ENCODE measurements at places on chromosomes 7 and 10.

DNA sequence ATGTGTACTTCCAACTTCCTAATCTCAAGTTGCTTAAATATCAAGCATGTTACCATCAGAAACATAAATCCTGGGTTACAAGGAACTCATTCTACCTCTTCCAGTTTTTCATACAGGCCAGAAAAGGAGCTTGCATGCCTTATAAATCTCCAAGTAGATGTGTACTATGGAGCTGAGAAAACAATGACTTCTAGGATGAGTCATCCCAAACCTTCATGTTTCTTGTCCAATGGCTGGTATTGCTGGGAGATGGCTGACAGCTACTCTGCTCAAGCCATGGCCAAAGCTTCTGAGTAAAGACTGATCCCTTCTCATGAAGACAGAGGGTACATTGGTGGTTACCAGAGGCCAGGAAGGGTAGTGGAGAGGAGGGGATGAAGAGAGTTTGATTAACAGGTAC, 8.6 kb downstream of the RAPGEF5 start:
- no peak for DNase-seq

DNA sequence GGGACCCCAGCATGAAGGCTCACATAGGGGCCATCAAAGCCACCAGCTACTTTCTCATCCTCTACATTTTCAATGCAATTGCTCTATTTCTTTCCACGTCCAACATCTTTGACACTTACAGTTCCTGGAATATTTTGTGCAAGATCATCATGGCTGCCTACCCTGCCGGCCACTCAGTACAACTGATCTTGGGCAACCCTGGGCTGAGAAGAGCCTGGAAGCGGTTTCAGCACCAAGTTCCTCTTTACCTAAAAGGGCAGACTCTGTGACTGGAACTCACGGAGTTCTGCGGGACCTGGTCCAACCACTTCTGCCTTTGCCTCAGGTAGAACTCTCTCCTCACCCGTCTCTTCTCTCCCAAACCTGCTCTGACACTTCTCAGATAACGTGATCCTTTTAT, 945 bp downstream of the TAS2R40 start:
- DNase-seq = no peak

DNA sequence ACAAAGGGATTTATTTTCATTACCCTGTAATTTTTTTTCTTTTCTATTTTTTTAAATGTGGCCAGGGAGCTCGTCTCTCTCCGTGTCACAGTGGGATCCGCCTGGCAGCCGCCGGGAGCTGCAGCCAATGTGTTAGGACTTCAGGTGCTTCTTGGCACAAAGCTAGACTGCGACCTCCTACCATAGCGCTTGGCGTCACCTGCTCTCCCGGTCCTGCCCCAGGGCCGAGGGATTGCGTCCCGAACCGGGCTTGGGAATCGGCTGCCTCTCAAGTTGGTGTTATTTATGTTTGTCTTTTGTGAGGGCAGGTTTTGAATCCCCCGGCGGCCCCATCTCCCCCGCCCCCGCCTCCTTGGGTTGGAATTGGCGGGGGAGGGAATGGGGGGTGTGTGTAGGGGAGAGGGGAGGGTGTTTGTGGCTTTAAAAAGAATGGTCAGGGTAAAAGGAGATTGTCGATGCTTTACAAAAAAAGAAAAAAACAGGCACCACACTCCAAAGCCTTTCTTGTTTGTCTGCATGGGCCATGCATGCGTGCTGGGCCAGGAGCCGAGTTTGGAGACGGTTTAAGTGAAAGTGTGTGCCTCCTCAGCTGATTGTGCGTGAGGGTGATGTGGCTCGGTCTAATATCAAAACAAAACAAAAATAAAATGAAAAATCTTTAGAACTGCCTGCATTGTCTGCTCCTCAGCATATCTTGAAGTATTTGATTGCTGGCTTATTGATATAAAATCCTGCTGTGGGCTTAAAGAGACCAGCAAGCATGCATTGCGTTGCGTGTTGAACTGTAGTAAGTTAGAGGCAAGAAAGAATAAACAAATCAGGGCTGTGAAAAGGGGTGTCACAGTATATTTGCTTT, 1.2 kb downstream of the PPP1R9A start:
- DNase-seq = no peak

GRCh38 chr10:89942217-89942616, 240.8 kb downstream of the KIF20B start:
- DNase-seq = no peak

GRCh38 chr10:51266496-51266895, 192.2 kb downstream of the PRKG1 start:
- DNase-seq = no peak

DNA sequence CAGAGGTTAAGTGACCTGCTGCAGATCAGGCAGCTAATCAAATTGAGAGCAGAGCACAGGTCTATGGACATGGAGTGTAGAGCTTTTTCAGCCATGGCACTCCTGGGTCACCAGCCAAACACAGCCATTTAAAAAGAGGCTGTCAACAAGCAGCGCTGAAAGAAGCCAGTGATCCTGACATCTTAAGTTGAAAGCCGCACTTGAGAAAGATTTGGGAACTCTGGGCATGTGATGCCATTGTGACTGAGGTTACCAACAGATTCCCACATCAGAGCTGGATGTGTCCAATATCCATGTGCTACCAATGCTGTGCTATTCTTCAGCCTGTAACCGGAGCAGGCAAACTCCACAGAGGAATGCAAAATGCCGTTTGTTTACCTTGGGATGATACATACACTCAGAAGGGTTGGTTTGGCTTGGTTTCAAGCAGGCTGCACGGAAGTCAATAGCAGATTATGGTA, 56.2 kb upstream of the ABLIM1 start:
- no peak for DNase-seq

DNA sequence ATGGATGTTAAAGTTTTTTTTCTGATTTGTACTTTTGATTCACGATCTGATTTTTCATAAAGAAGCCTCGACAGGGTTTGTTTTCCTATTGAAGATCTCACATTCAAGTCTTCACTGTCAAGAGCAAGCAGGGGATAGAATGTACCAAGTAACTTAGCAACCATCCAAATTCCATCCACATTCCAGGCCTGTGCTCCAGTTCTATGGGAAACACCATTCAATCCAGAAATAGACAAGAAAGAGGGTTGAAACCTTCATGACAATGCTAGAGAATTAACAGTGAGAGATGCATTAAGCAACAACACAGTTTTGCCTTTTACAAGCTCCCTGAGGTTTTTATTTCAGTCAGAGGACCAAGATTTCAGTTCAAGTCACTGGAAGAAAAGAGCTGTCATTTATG, 300.2 kb downstream of the NEBL start:
- DNase-seq = no peak

DNA sequence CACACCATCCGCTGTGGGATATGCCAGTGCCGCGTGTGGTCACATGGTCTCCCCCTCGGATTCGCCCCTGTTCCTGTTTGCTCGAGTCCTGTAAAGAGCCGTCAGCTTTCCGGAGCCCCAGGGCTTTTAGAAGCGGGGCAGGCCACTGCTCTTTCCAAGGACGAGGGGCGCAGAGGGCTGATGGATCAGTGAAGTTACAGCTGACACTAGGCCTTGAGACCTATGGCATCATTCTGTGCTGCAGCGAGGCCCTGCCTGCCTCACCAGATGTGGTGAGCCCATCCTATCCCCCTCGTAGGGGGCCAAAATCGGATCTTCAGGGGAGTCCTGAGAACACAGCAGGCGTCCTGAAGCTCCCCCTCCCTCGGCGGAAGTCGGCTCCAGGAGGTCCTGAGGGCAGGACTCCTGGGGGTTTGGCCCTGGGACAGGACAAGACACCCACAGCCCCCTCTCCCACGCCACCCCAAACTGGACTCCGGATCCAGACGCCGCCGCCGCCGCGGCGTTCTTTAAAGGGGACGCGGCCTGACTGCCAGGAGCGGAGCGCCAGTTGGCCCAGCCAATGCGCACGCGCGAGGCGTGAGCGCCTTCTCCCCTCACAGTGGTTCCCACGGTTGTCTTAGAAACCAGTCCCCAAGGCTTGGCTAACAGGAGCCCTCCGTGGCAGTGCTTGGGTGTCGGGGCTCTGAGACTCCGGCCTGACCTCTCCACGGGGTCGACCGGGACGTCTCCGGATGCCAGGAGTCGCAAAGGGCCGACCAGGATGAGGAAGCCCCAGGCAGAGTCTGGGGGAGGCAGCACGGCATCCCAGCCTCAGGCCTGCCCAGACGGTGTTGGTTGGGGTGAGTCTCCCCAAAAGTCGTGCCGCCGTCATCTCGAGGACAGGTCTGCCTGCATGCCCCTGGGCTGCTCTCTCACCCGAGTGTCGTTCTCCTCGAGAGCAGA, 371.7 kb downstream of the ZNF716 start:
- no peak for DNase-seq

- no peak for DNase-seq
Measured at GRCh38 chr7:129684777-129685176, 73.3 kb downstream of the NRF1 start.

GRCh38 chr7:81268551-81268950, 349.7 kb upstream of the SEMA3C start:
- DNase-seq = no peak

- no peak for DNase-seq
Measured at GRCh38 chr7:140534743-140535142, 55.4 kb upstream of the MKRN1 start.

GRCh38 chr10:33550811-33551210, 216.3 kb upstream of the NRP1 start:
- DNase-seq = no peak

DNA sequence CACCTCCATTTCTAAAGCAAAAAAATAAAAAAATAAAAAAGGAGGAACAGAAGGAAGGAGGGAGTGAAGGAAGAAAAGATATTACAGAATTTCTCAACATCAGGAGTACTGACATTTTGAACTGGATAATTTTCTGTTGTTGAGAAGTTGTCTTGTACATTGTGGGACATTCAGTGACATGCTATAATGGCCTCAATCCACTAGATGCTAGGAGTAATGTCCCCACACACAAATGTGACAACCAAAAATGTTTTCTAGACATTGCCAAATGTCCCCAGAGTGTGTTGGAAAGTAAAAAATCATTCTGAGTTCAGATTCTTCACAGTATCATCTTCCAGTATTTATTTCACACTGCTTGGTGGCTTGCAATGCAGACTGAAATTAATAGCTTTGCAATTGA, 6.5 kb downstream of the ZNF438 start:
- no peak for DNase-seq

DNA sequence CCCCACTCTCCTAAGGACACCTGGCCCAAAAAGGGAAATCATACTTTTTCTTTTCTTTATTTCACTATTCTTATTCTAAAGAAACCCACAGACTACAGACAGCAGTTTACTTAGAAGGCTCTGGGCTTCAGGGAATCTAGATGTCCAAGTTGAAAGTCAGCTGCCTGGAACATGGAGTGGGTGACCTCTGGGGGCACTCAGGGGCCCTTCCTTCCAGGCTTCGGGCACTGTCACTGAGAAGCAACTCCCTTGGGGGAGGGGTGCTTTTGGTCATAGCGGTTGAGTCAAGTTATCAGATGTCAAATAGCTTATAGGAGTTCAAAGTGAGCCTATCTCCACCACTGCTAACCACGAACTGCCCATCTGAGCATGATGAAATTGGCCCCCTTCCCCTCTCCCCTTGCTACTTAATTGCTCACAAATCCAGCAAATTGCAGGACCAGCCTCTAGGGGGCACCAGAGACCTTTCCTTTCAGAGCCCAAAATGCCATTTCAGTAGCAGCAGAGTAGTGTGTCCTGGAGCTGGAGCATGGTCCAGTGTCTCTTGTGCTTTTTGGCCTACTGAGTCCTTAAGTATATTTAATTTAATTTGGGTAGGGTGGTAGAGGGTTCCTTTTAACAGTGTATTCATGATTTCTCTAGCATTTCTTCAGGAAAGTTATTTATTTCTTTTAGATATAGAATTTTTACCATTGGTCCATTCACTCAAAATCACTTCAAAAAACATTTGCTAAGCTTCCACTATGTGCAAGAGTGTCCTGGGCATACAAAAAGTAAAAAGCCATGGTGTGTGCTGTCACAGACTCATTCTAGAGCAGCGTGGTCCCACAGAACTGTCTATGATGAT, 463.8 kb downstream of the KCNMA1 start:
- DNase-seq = no peak

DNA sequence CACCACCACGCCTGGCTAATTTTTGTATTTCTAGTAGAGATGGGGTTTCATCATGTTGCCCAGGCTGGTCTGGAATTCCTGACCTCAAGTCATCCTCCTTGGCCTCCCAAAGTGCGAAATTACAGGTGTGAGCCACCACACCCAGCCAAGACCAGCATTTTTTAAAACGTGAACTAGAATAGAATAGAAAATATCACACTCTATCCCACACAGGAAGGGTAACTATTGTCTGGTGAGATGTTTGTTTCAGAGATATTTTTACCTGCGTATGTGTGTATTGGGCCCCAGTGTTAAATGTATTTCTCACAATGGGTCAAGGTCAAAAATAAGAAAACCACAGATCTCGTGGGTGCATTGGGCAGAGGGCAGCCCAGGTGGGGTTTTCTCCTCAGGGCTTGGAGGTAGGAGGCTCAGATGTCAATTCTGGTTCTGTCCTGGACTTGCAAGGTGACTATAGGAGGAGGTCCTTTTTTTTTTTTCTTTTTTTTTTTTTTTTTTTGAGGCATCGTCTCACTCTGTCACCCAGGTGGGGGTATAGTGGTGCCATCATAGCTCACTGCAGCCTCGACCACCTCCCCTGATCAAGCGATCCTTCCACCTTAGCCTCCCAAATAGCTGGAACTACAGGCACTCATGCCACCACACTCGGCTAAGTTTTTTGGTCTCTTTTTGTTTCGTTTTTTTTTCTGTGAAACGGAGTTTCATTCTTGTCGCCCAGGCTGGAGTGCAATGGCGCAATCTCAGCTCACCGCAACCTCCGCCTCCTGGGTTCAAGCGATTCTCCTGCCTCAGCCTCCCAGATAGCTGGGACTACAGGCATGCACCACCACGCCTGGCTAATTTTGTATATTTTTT, 19.0 kb downstream of the SH2B2 start:
- no peak for DNase-seq

DNA sequence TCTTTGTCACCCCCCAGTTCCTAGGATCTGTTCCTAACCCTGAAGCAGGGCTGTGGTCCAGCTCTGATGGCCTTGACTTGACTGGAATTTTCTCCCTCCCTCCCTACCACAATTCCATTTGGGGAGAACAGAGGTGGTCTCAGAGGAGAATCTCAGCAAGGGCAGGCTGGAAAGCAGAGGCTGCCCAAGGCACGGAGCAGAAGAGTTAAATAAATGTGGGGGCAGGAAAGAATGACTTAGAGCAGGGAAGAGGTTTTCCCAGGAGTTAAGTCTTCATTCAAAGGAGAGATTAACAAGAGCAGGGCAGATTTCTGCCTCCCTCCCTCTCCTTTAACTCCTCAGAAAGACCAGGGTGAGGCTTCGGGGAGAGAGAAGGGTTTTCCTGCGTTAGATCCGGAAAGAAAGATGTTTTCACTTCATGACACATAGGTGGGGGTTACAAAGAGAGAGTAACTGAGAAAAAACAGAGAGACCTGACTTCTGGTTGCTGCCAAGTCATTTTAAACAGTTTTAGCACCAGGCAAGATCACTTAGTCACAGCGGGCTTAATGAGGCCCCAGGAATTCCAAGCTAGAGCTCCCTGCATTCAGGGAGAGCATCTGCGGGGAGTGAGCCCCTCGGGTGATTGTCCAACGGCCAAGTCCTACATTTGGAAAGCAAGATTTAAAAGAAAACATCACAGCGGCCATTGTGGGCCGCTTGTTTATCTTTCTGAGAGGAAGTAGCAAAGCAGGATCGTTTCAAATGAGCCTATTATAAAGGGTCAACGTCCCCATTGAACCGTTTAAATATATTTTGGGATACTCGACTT, 78.7 kb downstream of the ARHGAP22 start:
- DNase-seq = no peak

GRCh38 chr7:6168477-6168868, 104.0 kb downstream of the CYTH3 start:
- no peak for DNase-seq

Measured in stimulated activated CD4-positive, alpha-beta T cell treated with anti-CD3 and anti-CD28 coated beads, Interleukin-15, amount 100 ng/mL, for 1 hour (primary cell).